ENCODE measurements at places on chromosomes 12 and 14. TPM values are rescaled to one million over a fixed set of nuclear protein-coding genes. Genes with fewer than 3 reads are reported as not detected.

P2RX2 gene
- not detected for total RNA-seq

ARID2 gene
- 20.6 TPM for total RNA-seq

HVCN1 gene
- 2.3 TPM for total RNA-seq

ISCU gene
- total RNA-seq: 101 TPM

CDKL1 gene
- 30.3 TPM for total RNA-seq
